ENCODE measurements at places on chromosomes 2 and 18.

- DNase-seq, result no peak
Observed at GRCh38 chr18:12679183-12679786, 21.4 kb upstream of the SPIRE1 start.

DNA sequence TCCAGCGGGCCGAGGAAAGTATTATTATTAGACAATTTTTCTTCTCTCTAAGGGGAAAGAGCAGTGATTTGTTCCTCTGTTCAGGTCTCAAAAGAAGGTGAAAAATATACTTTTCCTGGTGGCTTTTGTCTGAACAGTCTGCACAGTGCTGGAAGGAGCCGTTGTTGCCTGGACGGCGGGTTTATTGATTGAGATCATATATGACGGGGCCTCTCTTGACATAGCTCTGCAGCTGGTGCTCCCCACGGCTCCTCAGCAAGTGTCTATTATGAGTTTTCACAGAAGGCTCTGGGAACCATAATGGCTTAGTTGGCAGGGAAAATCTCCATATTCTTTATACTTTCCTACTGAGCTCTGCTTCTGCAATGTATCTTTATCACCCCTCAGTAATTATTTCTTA is 42.9 kb downstream of the FSHR start:
- DNase-seq, result no peak

DNA sequence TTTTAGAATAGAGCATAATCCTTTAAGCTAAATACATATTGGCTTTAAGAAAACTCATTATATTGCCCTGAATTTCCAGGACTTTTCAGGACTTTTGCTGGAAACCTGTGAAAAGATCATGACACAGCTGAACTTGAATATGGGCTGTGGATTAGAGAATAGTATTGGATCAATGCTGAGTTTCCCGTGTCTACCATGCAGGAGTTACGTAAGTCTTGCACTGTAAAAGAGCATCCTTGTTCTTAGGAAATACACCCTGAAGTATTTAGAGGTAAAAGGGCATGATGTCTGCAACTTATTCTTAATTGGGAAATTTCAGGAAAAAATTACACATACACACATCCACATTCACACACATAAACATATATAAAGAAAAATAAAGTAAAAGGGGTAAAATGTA is 82.1 kb downstream of the ZFP36L2 start:
- no peak for DNase-seq

- DNase-seq, result no peak
Observed at GRCh38 chr2:83081826-83082690, 1377.0 kb downstream of the SUCLG1 start.

DNA sequence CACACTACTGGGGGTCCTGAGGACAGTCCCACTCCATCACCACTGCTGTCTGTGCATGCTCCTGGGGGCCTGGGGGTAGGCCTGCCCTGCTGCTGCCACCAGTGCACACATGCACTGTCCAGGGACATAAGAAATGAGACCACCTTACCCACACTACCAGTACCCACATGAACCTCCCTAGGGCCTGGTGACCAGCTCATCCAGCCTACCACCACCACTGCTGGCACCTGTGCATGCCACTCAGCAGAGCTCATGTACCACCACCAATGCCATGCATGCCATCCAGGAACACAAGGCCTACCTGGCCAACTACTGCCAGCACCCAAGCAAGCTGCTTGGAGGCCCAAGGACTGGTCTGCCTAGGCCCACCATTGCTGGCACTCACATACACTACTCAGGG is 112.8 kb downstream of the BARD1 start:
- DNase-seq, result no peak

DNA sequence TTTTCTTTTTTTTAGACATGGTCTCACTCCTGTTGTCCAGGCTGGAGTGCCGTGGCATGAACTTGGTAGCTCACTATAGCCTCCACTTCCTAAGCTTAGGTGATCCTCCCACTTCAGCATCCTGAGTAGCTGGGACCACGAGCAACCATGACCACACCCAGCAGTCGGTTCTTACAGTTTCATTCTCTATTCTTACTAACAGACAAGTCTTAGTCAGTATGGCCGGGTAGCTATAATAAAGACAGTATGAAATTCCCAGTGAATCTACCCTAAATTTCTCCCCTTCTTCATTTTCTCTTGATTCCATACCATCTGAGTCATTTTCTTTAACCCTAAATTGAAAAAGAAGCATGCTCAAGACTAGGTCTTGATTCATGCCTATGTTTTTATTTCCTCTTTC is 775.3 kb upstream of the NRXN1 start:
- no peak for DNase-seq

DNA sequence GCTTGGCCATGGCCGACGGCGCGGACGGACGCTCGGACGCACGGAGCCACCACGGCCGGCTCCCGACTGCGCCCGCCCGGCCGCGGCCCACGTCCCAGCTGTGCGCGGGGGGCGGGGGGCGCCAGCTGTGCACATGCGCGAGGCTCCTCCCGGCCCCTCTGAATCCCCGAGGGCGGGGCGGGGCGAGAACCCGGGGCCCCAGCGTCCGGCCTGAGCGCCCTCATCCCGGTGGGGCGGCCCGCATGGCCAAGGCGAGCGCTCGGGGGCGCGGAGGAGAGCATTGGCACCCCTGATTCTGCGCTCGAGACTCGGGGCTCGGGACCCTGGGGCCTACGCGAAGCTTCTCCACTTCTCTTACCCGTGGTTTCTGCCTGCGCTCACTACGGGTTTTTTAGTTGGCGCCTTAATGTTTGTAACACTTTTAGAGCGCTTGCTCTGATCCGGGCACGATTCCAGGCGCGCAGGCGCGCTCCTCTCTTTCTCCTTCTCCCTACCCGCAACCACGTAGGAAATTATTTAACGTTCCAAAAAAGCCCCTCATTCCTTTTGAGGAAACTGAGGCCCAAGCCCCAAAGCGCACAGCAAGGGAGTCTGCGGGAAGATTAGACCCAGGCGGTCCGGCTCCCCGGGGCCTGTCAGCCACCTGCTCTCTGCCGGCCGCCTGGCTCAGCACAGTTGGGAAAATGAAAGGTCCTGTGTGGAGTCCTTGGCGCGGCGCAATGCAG is at the start of gene PXDN:
PXDN (minus strand) TSS at position 70 of the 725 bp plus-strand sequence; CDS start at position 10, 60 bp downstream.
- no peak for DNase-seq

GRCh38 chr18:7237673-7238272 is 6.9 kb downstream of the LRRC30 start:
- DNase-seq, result no peak

GRCh38 chr2:147122944-147123343 is 721.9 kb upstream of the ACVR2A start:
- DNase-seq, result no peak

- no peak for DNase-seq
Observed at GRCh38 chr2:204665207-204665606, 119.9 kb downstream of the PARD3B start.

GRCh38 chr2:217047631-217048030 is 187.8 kb upstream of the TNP1 start:
- DNase-seq, result no peak

DNA sequence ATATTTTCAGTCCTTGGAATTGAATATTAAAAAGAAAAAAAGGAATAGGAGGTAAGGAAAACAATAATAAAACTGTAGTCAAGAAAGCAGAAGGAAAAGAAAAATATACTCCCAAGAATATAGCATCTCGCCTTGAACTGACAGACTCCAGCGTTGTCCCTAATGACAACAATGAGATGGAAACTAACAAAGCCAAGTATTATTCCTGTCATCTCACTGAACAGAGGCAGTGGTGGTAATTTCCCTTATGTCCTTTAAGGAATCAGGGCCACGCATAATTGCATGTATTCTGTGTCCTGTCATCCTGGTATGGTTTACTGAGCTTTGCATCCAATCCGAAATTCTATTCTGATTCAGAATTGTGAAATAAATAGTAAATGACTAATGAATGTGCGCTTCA is 158.9 kb downstream of the LRRTM4 start:
- DNase-seq, result no peak

DNA sequence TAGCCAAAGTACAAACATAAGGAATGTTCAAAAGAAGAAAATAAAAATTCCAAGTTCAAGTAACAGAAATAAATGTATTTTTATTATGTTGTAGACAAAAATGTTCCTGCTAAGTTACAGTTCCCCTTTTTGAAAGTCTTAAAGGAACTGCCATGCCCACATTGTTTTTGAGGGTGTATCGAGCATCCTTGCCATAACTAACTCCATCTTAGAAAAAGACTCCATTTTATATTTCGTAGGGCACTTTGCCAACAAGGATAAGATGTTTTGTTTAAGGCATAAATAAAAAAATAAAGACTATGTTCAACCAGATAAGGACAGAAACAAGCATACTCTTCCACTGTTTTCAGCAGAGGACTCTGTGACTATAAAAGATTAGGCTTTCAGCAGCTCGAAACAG is 67.3 kb downstream of the TMEM237 start:
- no peak for DNase-seq

DNA sequence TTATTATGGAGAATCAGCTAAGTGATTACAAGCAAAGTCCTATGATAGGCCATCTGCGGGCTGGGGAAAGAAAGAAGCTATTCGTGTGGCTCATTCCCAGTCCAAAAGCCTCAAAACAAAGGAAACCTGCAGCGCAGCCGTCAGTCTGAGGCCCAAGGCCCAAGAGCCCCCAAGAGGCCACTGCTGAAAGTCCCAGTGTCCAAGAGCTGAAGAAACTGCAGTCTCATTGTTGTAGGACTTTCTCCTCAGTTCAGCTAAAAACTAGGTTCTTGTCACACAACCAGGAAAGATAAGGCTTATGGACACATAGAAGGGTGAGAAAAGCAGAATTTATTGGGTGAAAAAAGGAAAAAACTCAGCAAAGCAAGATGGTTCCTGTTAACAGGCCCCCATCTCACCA is 143.2 kb downstream of the RHBDD1 start:
- no peak for DNase-seq

GRCh38 chr18:44467718-44468117 is 213.0 kb upstream of the SETBP1 start:
- no peak for DNase-seq

GRCh38 chr2:46390036-46390435 is 89.3 kb upstream of the TMEM247 start:
- DNase-seq, result no peak

- DNase-seq, result no peak
Observed at GRCh38 chr2:11611251-11611650, 58.7 kb downstream of the NTSR2 start.

DNA sequence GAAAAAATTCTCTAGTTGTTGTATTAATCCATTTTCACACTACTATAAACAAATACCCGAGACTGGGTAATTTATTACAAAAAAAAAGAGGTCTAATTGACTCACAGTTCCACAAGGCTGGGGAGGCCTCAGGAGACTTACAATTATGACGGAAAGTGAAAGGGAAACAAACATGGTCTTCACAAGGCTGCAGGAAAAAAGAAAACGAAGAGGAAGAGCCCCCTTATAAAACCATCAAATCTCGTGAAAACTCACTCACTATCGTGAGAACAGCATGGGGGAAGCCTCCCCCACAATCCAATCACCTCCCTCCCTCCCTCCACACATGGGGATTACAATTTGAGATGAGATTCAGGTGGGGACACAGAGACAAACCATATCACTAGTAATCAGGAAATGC is 61.7 kb upstream of the SPTBN1 start:
- no peak for DNase-seq

- peak; percentile 5 for DNase-seq
Observed at GRCh38 chr2:28082131-28082530, 191.6 kb downstream of the BABAM2 start.

- no peak for DNase-seq
Observed at GRCh38 chr2:1893856-1894255, 149.5 kb upstream of the PXDN start.

DNA sequence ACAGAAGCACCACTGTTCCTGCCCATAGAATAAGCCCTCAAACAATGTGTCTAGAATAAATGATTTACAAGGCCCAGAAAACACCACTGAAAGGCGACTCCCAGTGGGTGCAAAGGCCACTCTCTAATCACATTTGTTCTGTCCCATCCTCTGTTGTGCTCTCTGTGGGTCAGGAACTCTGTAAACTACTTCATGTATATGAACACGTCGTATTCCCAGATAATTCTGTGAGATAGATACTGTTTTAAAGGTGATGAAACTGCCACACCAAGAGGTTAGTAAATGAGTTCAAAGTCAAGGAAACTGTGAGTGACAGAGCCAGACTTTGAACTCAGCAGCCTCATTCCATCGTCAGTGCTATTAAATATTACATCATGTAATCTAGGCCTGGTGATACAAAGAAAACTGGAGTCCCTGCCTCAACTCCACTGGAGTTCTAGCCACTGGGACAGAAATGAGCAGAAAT is 269.7 kb upstream of the DCC start:
- no peak for DNase-seq

DNA sequence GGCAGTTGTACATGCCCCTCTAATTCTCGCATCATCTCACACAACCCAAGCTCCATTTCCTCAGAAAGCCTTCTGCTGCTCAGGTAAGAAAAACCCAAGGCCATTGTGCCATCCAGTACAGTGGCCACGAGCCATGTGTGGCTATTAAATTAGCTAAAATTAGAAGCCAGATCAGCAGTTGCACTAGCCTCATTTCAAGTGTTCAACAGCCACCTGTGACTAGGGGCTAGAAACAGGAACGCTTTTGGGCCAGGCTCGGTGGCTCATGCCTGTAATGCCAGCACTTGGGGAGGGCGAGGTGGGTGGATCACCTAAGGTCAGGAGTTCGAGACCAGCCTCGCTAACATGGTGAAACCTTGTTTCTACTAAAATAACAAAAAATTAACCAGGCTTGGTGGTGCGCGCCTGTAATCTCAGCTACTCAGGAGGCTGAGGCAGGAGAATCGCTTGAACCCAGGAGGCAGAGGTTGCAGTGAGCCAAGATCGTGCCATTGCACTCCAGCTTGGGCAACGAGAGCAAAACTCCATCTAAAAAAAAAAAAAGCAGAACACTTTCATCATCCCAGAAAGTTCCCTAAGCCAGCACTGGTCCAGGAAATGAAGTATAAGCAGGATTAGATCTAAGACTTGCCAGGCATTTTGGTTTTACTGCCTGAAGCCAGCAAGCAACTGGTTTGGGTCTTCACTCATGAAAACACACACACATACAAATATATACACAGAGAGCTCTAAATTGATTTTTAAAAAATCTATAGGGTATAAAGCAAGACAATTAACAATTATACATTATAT is 35.7 kb downstream of the ATP8B1 start:
- no peak for DNase-seq

- no peak for DNase-seq
Observed at GRCh38 chr2:240998706-240998994, 232 bp downstream of the SNED1 start.

DNA sequence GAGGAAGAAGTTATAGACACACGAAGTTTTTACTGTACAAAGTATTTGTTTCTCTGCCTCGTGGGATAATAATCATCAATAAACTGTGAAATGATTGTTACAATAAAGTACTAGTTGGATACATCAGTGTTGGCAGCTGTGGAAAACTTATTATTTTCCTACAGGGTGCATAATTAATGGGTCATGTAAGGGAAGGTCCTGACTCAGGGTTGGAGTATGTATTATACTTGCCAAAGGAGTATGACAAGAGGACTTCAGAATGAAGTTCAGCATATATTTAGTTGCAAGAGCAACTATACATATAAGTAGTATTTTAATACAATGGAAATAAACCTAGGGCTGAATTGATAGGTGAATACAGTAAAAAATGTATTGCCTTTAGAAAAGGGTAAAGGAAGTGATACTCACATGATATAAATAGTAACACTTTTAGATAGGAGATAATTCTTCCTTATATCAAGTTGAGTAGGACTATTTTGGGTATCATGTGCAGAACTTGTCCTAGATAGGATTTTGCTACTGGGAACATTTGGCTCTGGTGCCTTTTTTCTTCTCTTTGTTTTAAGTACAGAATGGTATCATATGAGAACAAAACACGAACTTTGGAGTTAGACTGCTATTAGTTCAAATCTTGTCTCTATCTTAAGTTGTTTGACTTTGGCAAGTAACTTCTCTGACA is 79.1 kb downstream of the PLCL1 start:
- DNase-seq, result no peak

- no peak for DNase-seq
Observed at GRCh38 chr18:34631093-34631966, 78.8 kb upstream of the DTNA start.

All from CD8-positive, alpha-beta T cell (primary cell).